Testis (tissue), 5 donors: ENCODE measurements at places on chromosomes 7 and 10.

- DNase-seq: no peak
These were observed 88.5 kb downstream of the PAXIP1 start for GRCh38 chr7:154914308-154914995.

GRCh38 chr7:155676052-155676451 lies 31.6 kb downstream of the RBM33 start:
- DNase-seq: no peak

GRCh38 chr10:82925547-82925946 lies 1050.6 kb downstream of the NRG3 start:
- DNase-seq: no peak

- DNase-seq: no peak
These were observed 51.6 kb downstream of the SLIT1 start for GRCh38 chr10:97134110-97134509.

GRCh38 chr10:84593506-84593905 lies 265.1 kb downstream of the CCSER2 start:
- no peak for DNase-seq

- no peak for DNase-seq
These were observed 31.1 kb upstream of the MSMB start for GRCh38 chr10:46077141-46077554.

DNA sequence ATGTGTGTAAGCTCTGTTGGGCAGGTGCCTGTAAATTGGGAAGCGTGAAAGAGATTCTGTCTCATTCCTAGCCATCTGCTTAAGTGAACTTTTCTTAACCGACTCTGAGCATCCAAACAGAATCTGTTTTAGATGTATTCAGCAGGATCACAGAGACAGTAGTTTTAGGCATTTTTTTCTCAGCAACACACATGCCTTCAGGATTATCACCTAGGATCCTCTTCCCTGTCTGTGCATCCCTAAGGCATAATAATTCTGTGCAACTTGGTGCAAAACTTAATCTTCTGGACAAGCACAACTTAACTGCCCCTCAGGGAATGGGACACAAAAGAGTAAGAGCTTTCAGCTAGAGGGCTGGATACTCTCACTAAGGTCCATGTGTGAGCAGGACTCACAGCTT lies 284.8 kb downstream of the C7orf25 start:
- no peak for DNase-seq

DNA sequence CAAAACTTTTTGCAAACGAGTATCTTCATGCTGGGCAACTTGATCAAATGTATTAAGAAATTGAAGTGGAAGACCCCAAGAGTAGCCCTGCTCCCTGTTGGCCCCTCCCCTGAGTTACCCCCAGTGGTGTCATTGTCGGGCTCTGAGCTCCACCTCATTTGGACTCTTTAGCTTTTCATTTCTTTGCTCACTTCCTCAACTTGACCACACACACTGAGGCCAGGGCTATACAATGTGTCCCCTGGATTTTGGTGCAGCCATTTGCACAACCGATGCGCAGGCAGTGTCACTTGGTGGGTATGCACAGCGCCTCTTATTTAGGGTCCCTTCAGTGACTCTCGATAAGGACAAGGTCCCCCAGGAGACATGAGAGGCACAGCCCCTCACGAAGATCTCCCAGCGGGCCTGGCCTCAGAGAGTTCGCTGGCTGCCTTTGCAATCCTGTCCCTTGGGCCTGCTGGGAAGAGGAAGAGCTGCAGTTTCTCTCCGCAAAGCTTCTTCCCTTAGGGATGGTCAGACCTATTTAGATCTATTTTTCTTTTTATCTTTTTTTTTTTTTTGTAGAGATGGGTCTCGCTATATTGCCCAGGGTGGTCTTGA lies 2.5 kb upstream of the MUC3A start:
- DNase-seq: no peak

GRCh38 chr10:110226926-110227641 lies 19.7 kb downstream of the MXI1 start:
- DNase-seq: peak; percentile 69

- DNase-seq: no peak
These were observed 30.5 kb downstream of the DCLRE1A start for GRCh38 chr10:113823389-113823788.

GRCh38 chr10:117972168-117972837 lies 74.4 kb downstream of the RAB11FIP2 start:
- DNase-seq: peak; percentile 21

- DNase-seq: no peak
These were observed 17.7 kb downstream of the ABCA13 start for GRCh38 chr7:48188776-48189520.

DNA sequence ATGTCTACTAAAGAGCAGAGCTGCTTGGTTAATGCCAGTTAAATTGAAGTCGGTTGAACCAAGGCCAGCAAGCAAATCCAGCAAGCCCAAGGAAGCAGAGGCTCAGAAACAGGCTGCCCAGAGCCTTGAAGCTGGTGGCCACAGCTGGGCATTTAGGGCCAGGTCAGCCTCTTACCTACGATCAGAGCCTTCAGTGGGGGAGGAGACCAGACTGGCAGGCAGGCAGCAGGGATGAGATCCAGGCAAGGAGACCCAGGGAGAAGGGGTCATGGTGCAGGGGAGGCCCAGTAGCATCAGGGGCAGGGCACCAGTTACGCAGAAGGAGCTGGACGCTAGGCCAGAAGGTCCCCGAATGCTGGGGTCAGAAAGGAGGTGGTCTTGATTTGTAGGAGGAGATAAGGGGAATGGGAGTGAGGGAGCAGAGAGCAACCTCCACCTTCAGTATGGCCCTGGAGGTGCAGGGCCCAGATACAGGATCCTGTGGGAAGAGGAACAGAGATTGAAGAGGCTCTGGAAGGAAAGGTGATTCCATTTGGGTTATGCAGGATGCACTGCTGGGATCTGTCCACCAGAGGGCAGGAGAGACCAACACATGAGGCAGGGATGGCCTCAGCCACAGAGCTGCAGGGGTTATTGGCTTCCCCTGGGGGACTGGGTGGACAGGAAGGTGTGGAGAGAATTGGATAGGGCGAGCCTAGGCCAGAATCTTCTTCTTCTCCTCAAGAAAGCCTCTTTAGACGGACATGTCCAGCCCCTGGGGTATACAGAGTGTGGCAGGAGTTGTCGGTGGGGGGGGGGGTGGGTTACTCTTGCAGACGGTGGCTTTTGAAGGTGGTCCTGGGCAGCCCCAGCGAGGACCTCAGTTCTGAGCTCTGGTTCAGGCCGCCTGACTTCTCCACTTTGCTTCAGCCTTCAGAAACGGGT lies 132.6 kb upstream of the PODXL start:
- peak; percentile 80 for DNase-seq

- DNase-seq: no peak
These were observed 36.8 kb upstream of the SLC29A3 start for GRCh38 chr10:71282323-71282680.

- no peak for DNase-seq
These were observed 17.5 kb upstream of the GNAT3 start for GRCh38 chr7:80529362-80529761.

DNA sequence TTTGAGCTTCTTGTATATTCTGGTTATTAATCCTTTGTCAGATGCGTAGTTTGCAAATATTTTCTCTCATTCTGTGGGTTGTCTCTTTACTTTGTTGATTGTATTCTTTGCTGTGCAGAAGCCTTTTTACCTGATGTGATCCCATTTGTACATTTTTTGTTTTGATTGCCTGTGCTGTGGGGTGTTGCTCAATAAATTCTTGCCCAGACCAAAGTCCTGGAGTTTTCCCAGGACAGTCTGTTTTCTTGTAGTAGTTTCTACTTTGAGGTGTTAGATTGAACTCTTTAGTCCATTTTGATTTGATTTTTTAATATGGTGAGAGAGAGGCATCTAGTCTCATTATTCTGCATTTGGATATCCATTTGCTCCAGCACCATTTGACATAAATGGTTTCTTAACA lies 588.7 kb upstream of the MBL2 start:
- no peak for DNase-seq

- DNase-seq: no peak
These were observed 54.1 kb upstream of the RNF148 start for GRCh38 chr7:122756860-122757259.

DNA sequence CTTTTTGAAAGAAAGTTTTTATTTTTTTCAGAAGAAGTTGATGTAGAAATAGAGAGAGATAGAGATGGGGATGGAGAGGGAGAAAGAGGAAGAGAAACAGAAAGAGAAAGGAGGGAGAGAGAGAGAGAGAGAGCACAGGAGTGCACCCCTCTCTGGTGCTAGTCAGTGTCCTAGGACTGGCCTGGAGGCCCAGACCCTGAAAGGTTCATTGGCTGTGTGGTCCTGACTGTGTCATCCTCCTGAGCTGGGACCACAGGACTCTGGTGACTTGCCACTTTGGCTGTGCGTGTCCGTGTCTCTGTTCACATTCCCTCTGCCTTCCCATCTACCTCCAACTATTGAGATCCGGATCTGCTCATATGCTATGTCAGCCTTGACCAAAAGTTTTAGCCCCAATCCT lies 62.1 kb upstream of the SHH start:
- DNase-seq: no peak

DNA sequence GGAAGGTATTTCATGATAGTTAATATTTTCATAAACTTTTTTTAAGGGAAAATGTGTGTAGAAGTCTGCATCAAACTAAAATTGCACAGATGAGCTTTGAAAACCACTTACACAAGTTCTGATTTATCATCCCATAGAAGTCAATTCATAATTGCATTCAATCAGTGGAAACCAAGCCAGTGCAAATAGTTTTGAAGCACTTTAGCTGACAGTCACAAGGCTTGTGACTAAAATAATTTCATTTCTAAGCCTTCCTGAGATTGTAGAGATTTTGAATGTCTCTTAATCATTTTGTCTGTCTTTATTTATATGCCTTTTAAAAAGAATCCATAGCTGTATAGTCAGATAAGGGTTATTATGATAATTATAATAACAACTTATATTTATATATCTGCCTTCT lies 41.4 kb downstream of the EXOC4 start:
- no peak for DNase-seq

DNA sequence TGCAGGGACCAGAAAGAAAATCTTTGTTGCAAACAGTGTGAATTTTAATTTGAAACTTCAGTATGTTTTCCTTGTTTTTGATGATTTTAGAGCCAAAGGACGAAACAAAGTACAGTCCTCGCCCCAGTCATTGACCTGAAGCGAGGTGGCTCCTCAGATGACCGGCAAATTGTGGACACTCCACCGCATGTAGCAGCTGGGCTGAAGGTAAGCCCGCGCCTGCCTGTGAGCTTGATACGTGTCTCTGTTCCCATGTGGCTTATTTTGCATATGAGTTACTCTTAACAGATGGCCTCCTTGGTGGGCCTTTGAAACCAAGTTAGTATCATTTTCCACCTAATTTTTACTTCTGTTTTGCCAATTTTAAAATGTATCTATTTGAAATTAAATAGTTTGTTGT lies 12.3 kb downstream of the RBM17 start:
- no peak for DNase-seq

- no peak for DNase-seq
These were observed 68.0 kb downstream of the PTPRZ1 start for GRCh38 chr7:121940918-121941317.

- DNase-seq: peak; percentile 28
These were observed 571.2 kb downstream of the PTPRN2 start for GRCh38 chr7:158016180-158017097.

GRCh38 chr7:68125168-68125567 lies 1128.5 kb downstream of the TYW1 start:
- no peak for DNase-seq

DNA sequence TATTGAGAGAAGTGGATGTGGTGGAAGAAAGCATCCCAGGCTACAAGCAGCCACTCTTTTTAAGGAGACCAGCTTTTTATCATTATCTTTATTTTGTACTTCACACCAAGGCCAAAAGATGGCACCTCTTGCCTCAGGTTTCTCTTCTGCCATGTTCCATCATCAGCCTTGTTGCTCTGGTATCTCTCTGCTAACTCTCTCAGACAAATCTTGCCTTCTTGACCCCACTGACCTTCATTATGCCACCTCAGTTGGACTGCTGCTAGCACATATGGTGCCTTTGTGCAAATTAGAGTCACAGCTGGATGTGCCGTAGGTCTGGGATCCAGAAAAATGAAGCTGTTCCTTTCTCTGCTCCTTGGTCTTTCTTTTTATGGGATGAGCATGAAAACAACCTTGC lies 47.1 kb upstream of the DYNC1I1 start:
- no peak for DNase-seq

DNA sequence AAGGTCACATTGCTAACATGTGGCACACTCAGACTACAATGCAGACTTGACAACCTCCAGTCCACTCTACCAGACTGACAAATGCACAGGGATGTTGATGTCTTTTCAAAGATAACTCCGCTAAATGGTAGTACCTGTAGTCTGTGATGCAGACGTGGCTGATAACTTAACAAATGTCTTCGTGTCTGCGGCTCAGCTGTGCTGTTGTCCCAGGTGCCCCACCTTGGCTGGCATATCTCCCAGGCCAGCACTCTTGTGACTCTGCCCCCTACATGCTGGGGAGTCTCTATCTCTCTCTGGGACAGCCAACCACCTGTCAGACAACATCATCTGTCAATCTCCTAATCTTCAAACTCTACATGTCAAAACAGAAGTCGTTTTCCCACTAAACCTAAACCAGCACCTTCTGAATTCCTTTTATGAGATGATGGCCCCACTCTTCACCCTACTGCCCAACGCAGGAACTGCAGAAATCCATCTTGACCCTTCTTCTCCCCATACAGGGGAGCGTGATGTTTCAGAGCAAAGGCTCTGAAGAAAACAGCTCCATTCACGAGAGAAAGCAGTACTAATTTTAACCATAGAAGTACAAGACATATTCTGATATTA lies 156.4 kb downstream of the USP6NL start:
- no peak for DNase-seq

- peak; percentile 79 for DNase-seq
These were observed 208.4 kb downstream of the FANK1 start for GRCh38 chr10:126104767-126105166.

DNA sequence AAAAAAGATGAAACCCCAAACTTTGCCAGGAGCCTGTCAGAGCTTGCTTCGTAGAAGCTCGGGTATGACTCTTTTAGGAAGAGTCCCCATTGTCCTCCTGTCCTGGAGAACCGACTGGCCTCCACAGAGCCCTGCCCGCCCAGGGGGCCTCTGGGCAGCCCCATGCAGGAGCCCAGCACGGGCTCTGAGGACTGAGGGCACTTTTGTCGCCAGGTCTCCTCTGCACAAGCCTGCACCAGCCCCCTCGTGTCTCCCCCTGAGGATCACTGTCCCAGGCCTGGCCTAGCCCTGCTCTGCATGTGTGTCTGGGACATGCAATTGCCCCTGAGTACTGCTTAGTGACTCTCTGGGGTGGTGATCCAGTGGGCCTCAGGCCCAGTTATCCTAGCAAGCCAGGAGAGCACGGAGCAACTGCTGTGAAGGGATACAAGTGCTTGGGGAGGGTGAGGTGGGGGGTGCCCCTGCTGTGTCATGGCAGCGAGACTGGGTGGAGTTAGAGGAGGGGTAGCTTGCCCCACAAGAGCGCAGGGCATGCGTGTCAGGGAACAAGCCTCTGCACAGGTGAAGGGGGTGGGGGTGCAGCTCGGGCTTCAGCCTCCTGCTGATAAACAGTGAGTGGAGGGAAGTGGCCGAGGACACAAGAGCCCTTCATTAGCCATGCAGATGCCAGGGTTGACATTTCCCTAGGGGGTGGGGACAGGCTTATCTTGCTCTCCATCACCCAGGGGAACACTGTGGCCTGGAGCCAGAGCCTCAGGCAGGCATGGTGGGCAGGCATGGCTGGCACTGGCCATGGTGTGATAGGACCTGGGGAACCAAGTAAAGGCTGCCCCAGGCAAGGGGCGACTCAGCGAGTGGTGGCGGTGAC lies 143.4 kb downstream of the C10orf105 start:
- no peak for DNase-seq

GRCh38 chr10:102175415-102175814 lies 23.2 kb downstream of the NOLC1 start:
- no peak for DNase-seq
